ENCODE measurements at places on chromosomes 3 and 15.

- no peak overlapping the region for H3K4me3 ChIP-seq
- no peak for DNase-seq
- no peaks in the 10 kb centered on the region for H3K27me3 ChIP-seq
These were observed 320.6 kb downstream of the MECOM start for GRCh38 chr3:169342652-169343505.

GRCh38 chr3:123753286-123753685 lies 130.8 kb downstream of the MYLK start:
- peak overlapping the region; percentile 82 for H3K27ac ChIP-seq
- no peak overlapping the region for H3K4me3 ChIP-seq
- no peaks in the 10 kb centered on the region for H3K36me3 ChIP-seq
- H3K4me1 ChIP-seq, result peaks cover 13% of the 10 kb centered on the region

DNA sequence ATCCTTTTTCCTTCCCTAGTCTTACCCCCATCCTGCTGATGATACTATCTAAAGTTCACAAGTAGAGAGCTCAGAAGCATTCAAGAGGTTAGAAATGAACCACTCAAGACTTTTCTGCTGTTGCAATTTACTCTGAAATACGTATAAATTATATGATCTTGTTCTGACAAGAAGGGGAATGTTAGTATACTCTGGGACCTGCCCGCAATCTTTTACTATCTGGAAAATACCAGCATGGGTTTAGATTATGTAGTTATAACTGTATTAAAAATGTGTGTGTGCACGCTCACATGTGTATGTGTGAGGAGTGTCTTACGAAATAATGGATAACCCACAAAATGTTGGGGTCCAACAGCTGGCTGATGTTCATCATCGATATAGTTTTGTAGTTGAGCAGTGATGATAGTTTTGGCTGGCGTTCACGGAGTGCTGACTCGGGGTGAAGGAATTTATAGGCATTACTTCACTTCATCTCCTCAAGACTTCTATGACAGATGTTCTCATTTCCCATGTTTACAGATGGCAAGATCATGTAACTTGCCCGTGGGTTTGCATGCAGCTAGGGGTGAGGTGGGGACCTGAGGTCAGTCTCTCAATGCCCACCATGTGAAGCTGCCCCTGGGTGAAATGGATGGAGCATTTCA lies 297.5 kb upstream of the LYSMD4 start:
- H3K36me3 ChIP-seq, result no peaks in the 10 kb centered on the region
- no peaks in the 10 kb centered on the region for H3K27me3 ChIP-seq
- no peak for DNase-seq
- no peaks in the 10 kb centered on the region for H3K4me1 ChIP-seq
- no peak overlapping the region for H3K27ac ChIP-seq

DNA sequence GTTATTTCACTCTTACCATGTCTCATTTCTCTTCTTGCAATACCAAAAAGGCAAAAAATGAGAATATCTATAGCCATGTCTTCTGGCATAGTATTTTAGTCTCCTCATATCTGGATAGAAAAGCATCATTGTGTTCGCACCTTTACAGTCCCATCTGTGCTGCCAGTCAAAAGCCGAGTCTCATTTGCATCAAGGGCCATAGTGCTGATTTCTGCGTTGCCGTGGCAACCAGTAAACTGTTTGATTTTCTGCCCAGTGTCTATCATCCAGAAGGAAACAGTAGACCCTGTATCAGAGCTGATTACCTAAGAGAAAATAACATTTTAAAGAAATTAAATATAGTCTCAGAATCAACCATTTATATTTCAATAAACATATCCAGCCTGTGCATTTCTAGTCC lies 86.1 kb upstream of the SERPINI2 start:
- DNase-seq, result no peak
- no peaks in the 10 kb centered on the region for H3K27me3 ChIP-seq
- H3K36me3 ChIP-seq, result no peaks in the 10 kb centered on the region
- no peak overlapping the region for H3K27ac ChIP-seq

DNA sequence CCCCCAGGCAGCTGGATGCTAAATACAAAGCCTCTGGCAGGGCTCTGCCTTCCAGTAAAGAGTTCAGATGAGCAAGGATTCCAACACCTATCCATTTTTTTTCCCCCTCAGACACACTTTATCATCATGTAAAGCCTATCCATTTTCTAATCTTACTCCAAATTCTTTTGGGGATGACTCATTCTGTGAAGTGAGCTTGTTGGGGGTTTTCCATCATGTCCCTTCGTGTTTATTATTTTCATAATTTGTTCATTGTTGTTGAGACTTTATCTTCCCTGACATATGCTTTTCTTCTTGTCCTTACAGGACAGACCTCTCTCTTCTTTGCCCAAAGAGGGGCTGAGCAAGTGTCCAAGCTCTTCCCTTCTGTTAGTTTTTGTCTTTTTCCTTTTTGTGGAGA lies 34.7 kb upstream of the SH3BP5 start:
- H3K27ac ChIP-seq, result no peak overlapping the region
- no peak for DNase-seq
- peaks cover 6% of the 10 kb centered on the region for H3K4me1 ChIP-seq
- H3K27me3 ChIP-seq, result no peaks in the 10 kb centered on the region
- no peak overlapping the region for H3K4me3 ChIP-seq

- H3K4me1 ChIP-seq, result no peaks in the 10 kb centered on the region
- no peak for DNase-seq
- H3K36me3 ChIP-seq, result no peaks in the 10 kb centered on the region
- no peak overlapping the region for H3K4me3 ChIP-seq
- no peak overlapping the region for H3K27ac ChIP-seq
These were observed 419.9 kb downstream of the ERC2 start for GRCh38 chr3:56048331-56048730.

GRCh38 chr3:152760591-152760990 lies 74.3 kb upstream of the P2RY1 start:
- H3K4me3 ChIP-seq, result no peak overlapping the region
- H3K27me3 ChIP-seq, result no peaks in the 10 kb centered on the region
- no peak for DNase-seq
- H3K27ac ChIP-seq, result no peak overlapping the region
- H3K36me3 ChIP-seq, result no peaks in the 10 kb centered on the region

- no peak overlapping the region for H3K4me3 ChIP-seq
- no peaks in the 10 kb centered on the region for H3K4me1 ChIP-seq
- H3K27ac ChIP-seq, result no peak overlapping the region
- no peaks in the 10 kb centered on the region for H3K27me3 ChIP-seq
These were observed 48.1 kb upstream of the USP3 start for GRCh38 chr15:63456258-63456657.

DNA sequence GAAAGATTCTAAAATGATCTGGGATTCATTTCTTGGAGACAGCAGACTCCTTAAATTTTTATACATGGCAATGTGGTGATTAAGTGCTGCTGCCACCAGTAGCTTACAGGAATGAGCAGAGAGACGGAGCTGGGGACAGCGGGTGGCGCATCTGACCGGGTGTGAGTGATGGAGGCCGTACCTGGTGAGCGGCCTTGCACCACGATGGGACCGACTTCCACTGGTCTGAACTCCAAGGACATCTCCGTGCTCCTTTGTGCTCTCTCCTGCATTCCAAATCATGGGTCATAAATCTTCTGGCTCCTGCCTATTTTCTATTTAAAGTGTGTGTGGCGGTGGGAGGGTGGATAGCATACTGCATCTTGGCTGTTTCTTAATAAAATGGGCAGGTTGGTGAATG lies 262.6 kb downstream of the ABHD5 start:
- no peak for DNase-seq
- no peaks in the 10 kb centered on the region for H3K36me3 ChIP-seq
- no peak overlapping the region for H3K27ac ChIP-seq
- H3K4me1 ChIP-seq, result no peaks in the 10 kb centered on the region

DNA sequence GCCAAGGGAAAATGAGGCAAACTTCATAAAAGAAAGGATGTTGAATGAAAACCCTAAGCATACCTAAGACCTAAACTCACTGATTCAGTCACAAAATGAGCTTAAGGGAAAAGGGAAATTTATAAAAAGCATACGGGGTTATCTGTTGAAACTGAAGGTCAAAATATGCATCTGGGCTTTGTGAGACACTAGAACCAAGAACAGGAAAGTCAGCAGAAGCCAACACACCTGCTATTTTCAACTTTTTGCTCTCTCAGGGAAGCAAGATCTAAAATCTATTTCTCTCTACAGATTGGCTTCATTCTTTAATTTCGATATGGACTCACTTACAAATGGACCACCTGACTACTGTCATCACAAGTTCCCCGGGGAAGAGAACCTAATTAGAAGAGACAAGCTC lies 338.6 kb upstream of the NECTIN3 start:
- no peak overlapping the region for H3K4me3 ChIP-seq
- no peaks in the 10 kb centered on the region for H3K27me3 ChIP-seq
- no peaks in the 10 kb centered on the region for H3K36me3 ChIP-seq
- H3K4me1 ChIP-seq, result no peaks in the 10 kb centered on the region

GRCh38 chr3:185582236-185582635 lies 3.9 kb upstream of the SENP2 start:
- no peak overlapping the region for H3K27ac ChIP-seq
- no peaks in the 10 kb centered on the region for H3K36me3 ChIP-seq
- no peak for DNase-seq

- no peaks in the 10 kb centered on the region for H3K36me3 ChIP-seq
- no peak for DNase-seq
- H3K4me3 ChIP-seq, result no peak overlapping the region
These were observed 43.9 kb downstream of the PPCDC start for GRCh38 chr15:75067123-75067830.

- peaks cover 29% of the 10 kb centered on the region for H3K36me3 ChIP-seq
- no peaks in the 10 kb centered on the region for H3K4me1 ChIP-seq
- H3K27ac ChIP-seq, result no peak overlapping the region
These were observed 7.6 kb downstream of the CTSH start for GRCh38 chr15:78937132-78937739.

GRCh38 chr3:149395107-149396089 lies 17.9 kb upstream of the TM4SF1 start:
- no peaks in the 10 kb centered on the region for H3K27me3 ChIP-seq
- no peaks in the 10 kb centered on the region for H3K4me1 ChIP-seq
- no peaks in the 10 kb centered on the region for H3K36me3 ChIP-seq
- no peak overlapping the region for H3K4me3 ChIP-seq
- DNase-seq, result peak; percentile 61

DNA sequence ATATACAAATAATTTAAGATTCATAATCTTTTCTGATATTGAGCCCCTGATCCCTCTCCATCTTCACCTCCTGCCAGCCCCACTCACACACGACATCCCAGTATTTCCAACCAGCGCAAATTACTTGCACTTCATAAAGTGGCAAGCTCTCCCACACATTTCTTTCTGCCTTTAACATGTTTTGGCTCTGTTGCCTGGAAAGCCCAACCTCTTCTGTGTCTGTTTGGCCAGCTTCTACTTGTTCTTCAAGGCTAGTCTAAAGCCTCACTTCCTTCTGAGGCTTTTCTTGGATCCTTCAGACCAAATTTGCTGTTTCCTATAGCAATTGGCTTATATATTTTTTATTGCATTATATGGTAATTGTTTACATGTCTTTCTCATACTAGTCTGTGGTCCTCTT lies 5.1 kb upstream of the TM6SF1 start:
- H3K27me3 ChIP-seq, result no peaks in the 10 kb centered on the region
- H3K4me3 ChIP-seq, result no peak overlapping the region
- DNase-seq, result no peak
- H3K27ac ChIP-seq, result no peak overlapping the region
- no peaks in the 10 kb centered on the region for H3K4me1 ChIP-seq
- no peaks in the 10 kb centered on the region for H3K36me3 ChIP-seq

DNA sequence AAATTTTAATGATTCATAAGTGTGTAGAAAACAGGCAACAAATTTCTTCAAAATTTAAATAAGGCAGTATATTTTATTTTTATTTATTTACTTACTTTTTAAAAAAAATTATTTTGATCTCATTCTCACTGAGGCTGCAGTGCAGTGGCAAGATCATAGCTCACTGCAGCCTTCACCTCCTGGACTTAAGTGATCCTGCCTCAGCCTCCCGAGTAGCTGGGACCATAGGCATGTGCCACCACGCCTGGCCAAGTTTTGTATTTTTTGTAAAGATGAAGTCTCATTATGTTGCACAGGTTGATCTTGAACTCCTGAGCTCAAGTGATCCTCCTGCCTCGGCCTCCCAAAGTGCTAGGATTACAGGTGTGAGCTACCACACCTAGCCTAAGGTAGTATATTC lies 61.2 kb upstream of the XRN1 start:
- no peak overlapping the region for H3K4me3 ChIP-seq
- H3K36me3 ChIP-seq, result peaks cover 5% of the 10 kb centered on the region
- H3K27me3 ChIP-seq, result no peaks in the 10 kb centered on the region

- no peak overlapping the region for H3K4me3 ChIP-seq
- DNase-seq, result no peak
- H3K27me3 ChIP-seq, result no peaks in the 10 kb centered on the region
These were observed 229.7 kb downstream of the NECTIN3 start for GRCh38 chr3:111301238-111301798.

All from kidney (tissue), 22 donors.